CD8-positive, alpha-beta memory T cell (primary cell): ENCODE measurements at places on chromosomes 7 and 10.

- no peak for DNase-seq
These were observed 24.6 kb upstream of the BHLHA15 start for GRCh38 chr7:98186452-98187137.

DNA sequence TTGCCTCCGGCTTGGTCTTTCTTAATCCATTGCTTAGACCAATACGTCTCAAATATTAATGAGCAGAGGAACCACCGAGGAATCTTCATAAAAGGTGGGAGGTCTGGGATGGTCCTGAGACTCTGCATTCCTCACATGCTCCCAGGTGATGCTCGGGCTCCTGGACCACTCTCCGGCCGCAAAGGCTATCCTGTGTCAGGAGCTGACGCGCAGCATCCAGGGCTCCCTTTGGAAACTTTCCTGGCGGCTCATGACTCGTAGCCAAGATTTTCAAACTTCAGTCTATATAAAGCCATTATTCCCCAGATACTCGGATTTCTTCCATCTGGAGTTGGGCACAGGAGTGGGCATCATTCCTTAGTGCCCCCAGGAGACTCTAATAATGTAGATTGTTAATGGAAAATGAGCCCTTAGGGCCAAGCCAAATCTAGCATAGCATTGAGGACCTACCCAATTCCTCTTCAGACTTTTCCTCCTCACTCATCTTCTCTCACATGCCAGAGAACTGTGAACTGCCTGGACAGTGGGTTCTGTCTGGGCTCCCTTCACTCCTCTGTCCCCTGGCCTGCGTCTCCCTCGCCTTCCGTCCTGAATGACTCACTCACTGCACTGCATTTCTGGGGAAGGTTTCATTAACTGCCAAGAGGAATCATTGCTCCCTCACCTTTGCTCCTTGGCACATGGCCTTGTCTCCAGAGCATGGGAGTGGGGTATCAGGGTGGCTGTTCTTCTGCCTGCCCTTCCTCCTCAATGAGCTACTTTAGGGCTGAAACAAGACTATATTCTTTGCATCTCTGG lies 89.3 kb downstream of the MKI67 start:
- DNase-seq: no peak

GRCh38 chr10:128932071-128932820 lies 534.8 kb upstream of the MGMT start:
- no peak for DNase-seq

DNA sequence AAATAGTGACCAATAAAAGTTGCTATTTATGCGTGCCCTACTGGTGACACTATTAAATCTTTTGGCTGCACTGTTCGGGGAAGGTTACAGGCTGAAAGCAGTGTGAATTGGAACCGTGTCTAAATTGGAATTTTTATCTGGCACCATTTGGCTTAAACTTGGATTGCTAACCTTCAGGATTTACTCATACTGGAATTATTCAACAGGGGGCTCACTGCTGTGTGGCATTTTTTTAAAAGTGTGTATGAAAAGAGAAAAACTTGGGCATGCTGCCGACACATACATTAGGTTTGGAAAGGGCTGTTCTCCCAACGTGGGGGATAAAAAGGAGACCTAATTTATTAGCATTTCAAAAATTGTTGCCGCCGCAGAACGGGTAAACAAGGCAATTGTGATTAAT lies 537.9 kb upstream of the MGMT start:
- DNase-seq: no peak

DNA sequence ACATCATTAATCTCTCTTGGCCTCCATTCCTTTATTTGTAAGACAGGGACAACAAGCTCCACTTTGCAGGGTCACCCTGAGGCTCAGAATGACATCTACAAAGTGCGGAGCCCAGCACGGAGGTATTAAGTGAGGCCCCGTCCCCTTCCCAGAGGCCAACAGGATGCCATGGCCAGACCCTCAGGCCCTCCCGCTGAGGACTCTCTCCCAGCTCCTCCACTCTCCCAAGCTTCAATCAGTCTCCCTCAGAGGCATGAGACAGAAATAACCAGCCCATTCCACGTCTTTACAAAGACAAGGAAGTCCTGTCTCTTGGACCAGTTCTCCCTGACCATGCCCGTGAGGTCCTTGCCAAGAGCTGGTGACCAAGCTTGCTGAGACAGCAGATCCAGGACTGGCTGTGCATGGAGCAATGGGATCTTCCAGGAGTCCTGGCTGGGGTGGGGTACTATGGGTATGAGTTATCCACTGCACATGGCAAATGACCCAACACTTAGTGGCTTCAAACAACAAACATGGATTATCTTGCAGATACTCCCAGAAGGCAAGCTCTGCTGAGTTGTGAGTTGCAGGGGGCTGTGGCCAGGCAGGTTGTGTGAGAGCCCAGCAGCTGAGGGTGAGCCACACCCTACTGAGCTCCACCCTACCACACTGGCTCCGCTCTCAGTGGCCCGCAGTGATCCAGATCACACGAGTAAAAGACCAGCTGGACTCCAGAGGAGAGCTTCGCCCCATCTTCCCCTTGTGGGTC lies 4.3 kb upstream of the PPIF start:
- no peak for DNase-seq

GRCh38 chr7:34143402-34143801 lies 238.1 kb downstream of the BMPER start:
- no peak for DNase-seq

- DNase-seq: no peak
These were observed 42.2 kb downstream of the POLL start for GRCh38 chr10:101545898-101546297.

DNA sequence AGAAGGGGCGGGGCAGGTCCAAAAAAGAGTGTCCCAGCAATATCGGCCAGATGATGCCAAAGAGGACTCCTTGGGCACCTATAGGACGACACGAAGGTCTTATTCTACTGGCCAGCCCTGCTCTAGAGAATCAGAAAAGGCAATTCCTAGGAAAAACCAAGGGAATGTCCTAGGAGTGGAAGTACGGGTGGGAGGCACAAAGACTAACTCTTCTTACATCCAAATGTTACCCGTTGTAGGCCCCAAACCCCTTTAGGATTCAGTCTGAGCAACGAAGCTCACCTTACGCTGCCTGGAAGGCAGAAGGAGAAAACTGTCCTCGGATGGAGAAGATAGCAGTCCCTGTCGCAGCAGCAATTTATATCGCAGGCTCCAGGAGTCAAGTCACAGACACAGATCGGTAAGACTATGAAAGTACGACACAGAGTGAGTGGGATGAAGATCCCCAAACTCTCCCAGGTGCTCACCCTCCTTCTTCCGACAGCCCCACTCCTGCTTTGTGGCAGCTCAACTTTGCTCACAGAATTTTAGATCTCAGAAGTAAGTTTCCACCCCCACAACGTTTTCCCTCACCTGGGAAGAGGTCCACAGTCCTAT lies 558 bp downstream of the TCTN3 start:
- DNase-seq: no peak

GRCh38 chr10:129758207-129759021 lies 205.7 kb downstream of the EBF3 start:
- DNase-seq: no peak

DNA sequence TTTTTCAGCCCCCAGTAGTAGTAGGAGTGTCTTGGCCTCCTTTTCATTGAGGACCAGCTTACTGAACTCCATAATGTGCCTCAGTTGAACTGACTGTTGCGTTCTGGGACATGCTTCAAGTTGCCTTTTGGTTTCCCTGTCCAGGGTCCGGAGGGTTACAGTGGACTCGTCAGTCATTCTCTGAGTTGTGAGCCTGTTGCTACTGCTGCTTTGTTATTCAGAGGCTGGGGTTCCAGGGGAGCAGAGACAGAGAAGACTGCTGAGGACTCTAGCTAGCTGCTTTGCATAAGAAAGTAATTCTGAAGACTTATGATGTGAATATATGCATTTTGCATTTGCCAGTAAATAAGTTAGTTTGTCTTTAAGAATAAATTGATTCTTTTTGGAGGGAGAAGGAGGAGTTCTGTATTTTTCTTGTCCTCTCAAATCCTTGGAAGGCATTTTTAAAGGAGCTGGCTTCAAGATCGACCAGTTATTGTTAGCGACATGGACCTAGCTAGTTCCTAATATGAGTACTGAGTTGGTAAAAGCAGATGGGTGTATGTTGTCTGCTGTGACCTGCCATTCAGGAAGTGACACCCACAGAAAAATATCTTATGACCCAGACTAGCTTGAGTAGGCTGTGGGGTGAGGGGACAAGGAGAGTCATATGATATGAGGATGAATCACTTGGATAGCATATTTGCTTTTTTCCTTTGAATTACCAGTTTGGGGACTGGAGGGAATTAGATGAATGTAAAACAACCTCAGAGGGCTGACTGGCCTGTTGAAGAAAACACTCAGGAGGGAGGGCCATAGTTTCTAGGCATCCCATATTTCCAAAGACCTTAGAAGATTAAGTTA lies 8.3 kb downstream of the PI4K2A start:
- DNase-seq: peak; percentile 4

DNA sequence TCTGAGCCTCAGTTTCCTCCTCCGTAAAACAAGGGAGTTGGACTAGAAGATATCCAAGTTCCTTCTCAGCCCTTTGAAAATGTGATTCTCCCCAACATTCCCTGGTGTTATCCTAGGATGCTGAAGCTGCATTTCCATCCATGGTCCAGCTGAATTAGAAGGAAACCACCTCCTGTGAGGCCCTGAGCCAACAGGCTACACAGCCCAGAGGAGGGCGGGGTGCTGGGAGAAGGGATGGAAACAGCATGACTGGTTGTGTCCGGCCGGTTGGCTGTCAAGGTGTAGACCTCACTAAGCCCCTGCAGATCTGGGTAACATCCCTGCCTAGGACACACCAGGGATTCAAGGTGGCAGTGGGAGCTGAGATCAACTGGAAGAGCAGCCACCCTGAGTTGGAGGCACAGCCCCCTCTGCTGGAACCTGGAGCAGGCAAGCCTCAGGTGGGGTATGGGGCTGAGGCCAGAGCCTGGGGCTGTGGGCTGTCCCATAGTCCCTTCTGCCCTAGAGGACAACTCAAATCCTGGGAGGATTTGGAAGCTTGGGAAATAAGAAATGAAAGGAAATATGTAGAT lies 72.0 kb downstream of the PAX2 start:
- no peak for DNase-seq

DNA sequence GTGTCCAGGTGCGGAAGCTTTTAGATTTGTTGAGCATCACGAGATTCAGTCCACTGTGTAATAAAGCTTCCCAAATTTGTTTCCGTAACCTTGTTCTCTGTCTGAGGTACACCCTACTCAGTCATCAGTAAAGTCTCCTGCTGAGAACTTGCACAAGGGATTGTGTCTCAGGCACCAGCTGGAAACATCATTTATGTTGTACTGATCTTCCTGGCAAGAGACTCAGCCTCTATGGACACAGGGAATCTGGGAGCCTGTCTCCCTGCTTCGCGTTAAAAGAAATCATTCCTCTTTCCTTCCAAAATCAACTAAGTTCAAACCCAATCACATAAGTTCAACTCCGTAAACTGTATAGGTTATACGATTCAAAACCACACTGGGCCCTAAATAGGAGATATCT lies 336.8 kb downstream of the GPR37 start:
- DNase-seq: no peak

DNA sequence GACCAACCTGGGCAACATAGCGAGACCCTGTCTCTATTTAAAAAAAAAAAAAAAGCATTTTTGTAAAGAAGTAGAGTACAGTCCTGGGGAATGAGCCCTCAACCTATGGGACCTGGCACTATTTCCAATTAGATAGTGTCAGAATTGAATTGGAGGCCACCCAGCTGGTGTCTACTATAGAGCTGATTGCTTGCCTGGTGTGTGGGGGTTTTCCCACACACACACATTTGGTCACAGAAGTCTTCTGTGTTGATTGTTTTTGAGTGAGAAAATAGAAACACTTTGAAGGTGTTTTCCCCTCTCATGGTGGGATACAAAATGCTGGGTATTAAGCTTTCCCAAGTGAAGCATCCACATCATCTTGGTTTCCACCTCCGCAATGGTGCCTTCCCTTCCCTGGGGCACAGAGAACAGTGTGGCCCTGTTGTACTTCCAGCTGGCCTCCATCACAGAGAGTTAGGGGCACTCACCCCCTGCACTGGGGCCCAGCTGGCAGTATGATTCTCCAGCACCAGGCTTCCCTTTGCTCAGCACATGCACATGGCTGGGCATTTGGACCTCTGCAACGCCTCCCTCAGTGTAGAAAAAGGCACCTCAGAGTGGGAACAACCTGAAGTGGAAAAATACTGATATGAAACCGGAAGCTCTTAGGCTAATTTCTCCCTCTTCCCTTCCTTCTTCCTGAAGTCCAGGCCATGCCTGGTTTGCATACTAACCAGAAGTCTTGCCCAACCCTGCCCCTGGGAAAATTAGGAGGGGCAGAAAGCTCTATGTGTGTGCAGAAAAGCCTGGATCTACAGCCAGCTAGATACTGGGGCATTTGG lies 10.7 kb upstream of the NFKB2 start:
- no peak for DNase-seq

- no peak for DNase-seq
These were observed 80.6 kb downstream of the ZEB1 start for GRCh38 chr10:31399631-31400030.

DNA sequence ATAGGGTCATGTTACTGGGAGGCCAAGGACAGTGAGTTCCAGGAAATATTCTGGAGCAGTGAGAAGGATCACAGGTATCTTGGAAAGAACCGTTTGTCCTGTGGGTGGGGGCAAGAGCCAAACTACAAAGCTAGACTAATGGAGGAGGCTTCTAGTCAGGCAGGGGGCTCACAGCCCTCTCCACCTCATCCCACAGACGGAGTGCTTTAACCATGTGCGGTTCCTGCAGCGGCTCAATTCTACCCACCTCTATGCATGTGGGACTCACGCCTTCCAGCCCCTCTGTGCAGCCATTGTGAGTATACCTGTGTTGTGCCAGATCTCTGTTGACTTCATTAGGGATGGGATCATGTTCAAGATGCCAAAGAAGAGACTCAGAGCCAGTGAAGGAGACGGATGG lies 8.1 kb downstream of the SEMA4G start:
- DNase-seq: no peak
